H54 (cell line): ENCODE measurements at places on chromosomes 12 and 14.

DNA sequence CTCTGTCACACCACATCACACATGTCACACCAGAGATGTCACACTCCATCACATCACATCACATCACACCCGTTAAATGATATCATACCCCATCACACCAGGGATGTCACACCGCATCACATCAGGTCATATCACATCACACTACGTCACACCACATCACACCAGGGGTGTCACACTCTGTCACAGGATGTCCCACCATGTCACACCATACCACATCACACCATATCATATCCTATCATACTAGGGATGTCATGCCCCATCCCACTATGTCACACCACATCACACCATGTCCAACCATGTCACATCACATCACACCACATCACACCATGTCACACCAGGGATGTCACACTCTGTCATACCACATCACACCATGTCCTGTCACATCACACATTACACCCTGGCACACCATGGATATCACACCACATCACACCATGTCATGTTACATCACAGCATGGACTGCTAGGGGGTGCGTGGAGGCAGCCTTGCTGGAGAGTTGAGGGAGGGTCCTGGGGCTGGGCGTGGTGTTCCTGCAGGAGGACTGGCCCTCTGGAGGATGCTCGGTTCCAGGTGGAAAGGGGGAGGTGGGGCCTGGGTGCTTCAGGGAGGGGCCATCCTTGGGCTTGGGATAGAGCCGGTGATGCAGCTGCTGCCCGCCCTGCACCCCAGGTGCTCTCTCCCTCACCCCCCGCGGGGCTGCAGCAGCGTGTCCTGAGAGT is 134.6 kb downstream of the TMEM121 start:
- no peak for DNase-seq

- no peak for DNase-seq
Measured at GRCh38 chr14:29075761-29076160, 309.2 kb downstream of the FOXG1 start.

- no peak for DNase-seq
Measured at GRCh38 chr12:56158926-56159461, 835 bp downstream of the MYL6 start.

- DNase-seq: no peak
Measured at GRCh38 chr14:60363275-60363674, 114.3 kb downstream of the PPM1A start.
